ENCODE measurements at places on chromosomes 4 and X.

DNA sequence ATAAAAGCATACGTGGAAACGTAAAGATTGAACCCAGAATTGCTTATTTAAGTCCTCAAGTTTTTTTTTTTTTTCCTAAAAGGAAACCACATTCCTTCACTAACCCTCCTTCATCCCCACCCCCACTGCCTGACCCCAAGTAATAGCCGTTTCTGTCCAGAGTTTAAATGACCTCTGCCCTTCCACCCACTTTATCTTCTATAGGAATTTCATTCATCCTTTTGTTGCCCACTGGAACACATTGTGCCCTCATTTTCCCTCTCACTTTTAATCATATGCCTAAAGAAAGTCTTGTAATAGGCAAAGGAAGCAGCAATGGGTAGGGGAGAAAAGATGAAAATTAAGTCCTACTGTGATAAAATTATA lies 62.7 kb downstream of the SH3RF1 start:
- DNase-seq: no peak

- no peak for DNase-seq
These were observed 70.5 kb downstream of the HADH start for GRCh38 chr4:108060164-108060563.

DNA sequence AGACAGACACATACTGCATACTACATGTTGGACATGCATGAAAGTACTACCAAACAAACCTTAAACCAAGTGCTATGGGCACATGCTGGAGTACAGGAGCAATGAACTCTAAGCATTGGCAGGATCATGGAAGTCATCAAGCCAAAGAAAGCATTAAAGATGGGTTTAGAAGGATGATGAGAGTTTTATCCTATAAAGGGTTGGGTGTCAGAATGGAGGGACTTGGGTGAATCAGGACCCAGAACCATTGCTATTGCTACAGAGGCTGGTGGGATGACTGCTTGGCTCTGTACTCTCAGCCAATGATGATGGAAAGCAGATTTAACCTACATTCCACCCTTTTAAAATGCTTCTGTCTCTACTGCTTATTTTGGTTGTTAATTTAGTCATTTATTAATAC lies 233.9 kb upstream of the EDA2R start:
- DNase-seq: no peak

- no peak for DNase-seq
These were observed 62.5 kb downstream of the KIAA0232 start for GRCh38 chr4:6845027-6845426.

DNA sequence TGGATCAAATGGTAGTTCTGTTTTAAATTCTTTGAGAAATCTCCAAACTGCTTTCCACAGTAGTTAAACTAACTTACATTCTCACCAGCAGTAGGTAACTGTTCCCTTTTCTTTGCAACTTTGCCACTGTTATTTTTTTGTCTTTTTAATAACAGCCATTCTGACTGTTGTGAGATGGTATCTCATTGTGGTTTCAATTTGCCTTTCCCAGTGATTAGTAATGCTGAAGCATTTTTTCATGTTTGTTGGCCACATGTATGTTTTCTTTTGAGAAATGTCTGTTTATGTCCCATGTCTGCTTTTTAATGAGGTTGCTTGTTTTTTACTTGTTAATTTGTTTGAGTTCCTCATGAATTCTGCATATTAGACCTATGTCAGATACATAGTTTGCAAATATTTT lies 198.8 kb downstream of the RAB28 start:
- DNase-seq: no peak

GRCh38 chr4:103099691-103100392 lies at the start of gene BDH2:
Gene BDH2 (minus strand): TSS chr4:103099834. CDS start chr4:103096254, 3,580 bp downstream.
- DNase-seq: no peak

- no peak for DNase-seq
These were observed 809.6 kb downstream of the PDHA2 start for GRCh38 chr4:96649536-96649935.

DNA sequence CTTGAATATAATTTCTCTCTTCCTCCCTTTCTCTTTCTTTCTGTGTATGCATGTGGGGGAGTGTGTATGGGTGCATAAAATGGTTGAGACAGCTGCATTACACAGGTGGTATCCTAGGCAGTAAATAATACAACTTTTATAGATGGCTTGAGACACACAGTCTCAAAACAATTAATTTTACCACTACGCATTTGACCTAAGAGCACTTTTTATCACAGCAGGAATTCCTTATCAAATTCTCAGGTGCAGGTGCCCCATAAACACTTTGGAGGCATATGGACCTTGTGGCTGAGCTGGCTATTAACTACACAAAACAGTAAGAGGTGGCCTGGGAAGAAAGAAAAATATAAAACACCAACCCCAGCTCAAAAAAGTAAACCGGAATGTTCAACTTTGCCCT lies 91.3 kb downstream of the RASGEF1B start:
- DNase-seq: no peak

GRCh38 chr4:67365661-67366245 lies 179.6 kb downstream of the CENPC start:
- DNase-seq: no peak

- no peak for DNase-seq
These were observed 71.7 kb upstream of the S100G start for GRCh38 chrX:16578218-16578617.

DNA sequence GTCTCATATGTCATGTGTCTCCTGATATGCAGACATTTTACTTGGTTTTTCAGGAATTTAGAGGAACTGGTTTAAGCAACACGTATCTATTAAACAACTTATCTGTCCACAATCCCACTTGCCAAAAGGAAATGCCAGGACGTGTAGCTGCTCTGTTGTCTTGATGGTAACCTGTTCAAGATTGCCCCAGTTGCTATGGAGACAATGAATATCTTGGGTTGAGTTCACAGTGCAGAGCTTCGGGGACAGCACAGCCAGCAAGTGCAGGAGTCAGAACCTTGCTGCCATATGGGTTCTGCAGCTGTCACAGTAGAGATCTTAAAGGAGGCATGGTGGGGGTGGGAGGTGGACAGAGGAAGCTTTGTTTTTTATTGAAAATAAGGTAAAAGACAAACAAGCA lies 28.7 kb upstream of the FAM9B start:
- no peak for DNase-seq

GRCh38 chrX:125998432-125998831 lies 167.7 kb downstream of the DCAF12L2 start:
- no peak for DNase-seq

DNA sequence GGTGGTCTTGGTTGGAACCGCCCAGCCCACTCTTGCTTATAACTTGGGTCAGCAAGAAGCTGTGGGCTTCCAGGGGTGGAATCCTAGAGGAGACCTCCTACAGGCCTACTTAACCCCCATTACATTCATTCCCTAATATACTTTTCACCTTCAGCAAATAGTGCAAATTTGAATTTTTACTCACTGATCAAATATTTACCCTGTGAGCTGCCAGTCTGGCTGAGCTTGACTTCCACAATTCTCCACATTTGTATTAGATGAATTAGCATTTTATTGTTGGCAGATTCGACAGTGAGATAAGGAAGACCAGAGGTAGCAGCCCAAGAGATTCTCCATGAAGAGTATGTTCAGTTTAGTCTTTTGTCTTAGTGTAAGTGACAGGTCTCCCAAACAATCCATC lies 199.6 kb downstream of the BCOR start:
- DNase-seq: no peak

DNA sequence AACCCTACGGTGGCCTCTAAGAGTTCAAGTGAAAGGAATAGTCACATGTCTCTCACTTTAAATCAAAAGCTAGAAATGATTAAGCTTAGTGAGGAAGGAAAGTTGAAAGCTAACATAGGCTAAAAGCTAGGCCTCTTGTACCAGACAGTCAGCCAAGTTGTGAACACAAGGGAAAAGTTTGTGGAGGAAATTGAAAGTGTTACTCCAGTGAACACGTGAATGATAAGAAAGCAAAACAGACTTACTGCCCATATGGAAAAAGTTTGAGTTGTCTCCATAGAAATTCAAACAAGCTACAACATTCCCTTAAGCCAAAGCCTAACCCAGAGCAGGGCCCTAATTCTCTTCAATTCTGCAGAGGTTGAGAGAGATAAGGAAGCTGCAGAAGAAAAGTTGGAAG lies 51.5 kb upstream of the RAB9B start:
- no peak for DNase-seq

- peak; percentile 2 for DNase-seq
These were observed 16.4 kb upstream of the HSFX1 start for GRCh38 chrX:149757206-149758067.

- DNase-seq: no peak
These were observed 37.9 kb upstream of the FAT4 start for GRCh38 chr4:125276811-125277210.

DNA sequence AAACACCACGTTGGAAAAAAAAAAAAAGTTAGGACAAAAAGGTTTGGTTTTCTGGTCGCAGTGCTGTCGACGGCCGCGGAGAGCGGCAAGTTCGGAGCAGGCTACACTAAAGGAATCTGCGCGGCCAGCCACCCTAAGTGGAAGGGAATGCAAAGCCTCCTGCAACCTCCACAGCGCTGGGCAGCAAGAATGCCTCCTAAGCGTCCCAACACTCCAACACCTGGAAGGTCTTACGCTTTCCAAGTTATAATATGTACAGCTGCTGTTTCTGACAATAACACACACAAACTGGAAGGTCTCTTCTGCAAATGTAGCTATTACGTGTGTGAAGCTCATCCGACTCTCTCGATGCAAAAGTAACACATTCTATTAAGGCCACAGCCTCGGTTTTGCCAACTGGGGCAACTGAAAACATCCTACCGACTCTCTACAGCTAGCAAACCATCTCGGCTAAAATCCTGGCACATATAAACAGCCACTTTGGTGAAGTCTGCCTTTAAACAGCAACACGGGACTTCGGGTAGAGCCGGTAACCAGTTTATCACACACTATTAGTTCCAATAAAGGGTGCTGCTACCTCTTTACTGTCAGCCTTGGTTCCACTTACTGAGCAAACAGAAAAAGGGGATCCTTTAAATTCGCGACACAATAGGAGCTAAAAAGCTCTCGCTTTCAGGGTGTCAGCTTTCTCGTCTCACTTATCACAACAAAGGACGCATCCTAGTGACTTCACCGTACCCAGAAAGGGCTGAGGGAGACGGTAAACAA lies 895 bp downstream of the SMIM14 start:
- DNase-seq: no peak

DNA sequence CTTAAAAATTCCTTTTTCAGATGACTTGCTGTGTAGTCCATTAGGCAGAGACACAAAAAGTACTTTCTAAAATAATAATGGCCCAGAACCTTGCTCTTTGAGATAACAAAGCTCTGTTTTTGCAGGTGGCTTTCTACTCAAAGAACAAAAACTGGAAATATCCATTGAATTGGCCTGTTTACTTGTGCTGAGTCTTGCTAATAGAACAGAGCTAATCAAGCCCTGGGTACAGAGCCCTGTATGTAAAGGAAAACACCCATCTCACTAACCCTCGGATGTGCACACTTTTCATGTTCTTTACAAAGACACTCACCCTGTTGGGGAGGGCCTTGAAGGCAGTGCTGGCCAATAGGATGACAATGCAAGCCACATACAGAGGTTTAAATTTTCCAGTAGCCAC lies 27.0 kb upstream of the LNX1 start:
- DNase-seq: no peak

DNA sequence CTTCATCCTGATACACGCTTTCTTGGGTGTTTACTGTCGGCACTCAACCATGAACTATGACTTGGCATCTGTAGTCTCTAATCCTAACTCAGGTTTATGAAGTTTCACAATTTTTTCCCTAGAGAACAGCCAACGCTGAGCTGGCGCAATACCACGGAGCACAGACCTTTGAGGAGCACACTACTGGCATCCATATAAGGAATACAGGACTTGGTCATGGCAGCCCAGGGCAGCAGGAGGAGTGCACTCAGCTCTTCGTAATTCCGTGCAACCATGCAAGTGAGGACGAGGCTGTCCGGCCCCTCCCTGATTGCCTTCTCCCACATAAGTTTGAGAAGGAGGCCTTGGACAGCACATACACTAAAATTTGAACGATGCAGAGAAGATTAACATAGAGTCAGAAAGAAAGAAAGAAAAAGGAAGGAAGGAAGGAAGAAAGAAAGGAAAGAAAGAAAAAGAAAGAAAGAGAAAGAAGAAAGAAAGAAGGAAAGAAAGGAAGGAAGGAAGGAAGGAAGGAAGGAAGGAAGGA lies 41.0 kb upstream of the PDLIM5 start:
- DNase-seq: no peak

DNA sequence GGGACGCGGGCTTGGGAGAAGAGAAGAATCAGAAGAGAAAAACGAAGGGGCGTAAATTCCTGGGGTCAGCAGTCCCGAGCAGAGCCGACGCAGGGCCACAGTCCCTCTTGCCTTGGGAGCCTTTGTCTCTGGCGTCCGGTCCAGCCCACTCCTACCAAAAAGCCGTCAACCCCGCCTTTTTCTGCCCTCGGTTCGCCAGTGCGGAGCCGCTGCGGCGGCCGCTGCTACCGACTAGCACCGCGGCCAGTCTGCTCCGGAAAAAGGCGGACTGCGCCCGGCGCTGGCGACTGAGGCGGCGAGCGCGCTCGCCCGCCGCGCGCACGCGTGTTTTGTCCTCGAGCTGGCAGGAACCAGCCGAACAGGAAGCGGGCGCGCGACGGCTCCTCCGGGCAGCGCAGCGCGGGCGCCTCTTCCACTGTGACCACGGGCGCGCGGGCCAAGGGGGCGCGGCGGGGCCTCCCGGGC lies 502 bp downstream of the HNRNPDL start:
- no peak for DNase-seq

GRCh38 chrX:72468607-72469006 lies 104.0 kb downstream of the HDAC8 start:
- DNase-seq: no peak

- no peak for DNase-seq
These were observed 5.1 kb upstream of the GABRQ start for GRCh38 chrX:152632445-152633097.

- DNase-seq: no peak
These were observed 4.5 kb upstream of the MAGEA11 start for GRCh38 chrX:149707147-149707901.

DNA sequence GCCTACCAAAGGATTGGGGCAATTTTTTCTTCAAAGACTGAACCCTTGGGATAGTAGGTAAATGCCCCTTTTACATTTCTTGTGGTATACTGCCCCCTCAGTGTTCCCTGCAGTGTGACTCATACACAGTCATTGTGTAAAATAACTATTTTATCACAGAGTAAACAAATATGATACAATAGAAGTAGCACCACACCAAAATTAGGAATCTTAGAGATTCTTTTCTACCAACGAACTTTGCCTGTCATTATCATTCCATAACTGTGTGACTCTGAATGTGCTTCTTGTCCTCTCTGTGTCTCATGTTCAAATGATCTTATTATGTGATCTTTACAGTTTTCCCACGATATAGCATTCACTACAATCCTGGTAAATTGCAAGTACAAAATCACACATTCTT lies 517.0 kb downstream of the ZIC3 start:
- DNase-seq: no peak

DNA sequence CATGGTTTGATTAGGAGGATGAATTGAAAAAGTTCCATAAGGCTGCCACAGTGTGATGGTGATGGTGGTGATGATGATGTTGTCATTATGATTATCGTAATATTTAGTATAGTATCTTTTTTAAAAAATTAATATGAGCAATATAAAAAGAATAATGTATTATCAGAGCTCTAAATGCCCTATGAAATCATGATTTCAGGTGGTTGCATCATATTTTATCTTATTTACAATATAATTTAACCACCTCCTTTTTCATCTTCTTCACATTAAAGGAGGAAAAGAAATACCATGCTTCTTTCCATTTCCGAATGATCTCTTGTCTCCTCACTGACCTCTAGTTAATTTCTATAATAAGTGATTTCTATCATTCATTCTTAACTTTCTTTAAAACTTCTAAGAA lies 225.9 kb downstream of the RAPGEF2 start:
- no peak for DNase-seq

- no peak for DNase-seq
These were observed 102.0 kb downstream of the FNIP2 start for GRCh38 chr4:158870626-158871334.
